ENCODE measurements at places on chromosomes 7 and 10.

GRCh38 chr10:43853369-43853768 is 204.7 kb upstream of the ZNF32 start:
- DNase-seq, result no peak

DNA sequence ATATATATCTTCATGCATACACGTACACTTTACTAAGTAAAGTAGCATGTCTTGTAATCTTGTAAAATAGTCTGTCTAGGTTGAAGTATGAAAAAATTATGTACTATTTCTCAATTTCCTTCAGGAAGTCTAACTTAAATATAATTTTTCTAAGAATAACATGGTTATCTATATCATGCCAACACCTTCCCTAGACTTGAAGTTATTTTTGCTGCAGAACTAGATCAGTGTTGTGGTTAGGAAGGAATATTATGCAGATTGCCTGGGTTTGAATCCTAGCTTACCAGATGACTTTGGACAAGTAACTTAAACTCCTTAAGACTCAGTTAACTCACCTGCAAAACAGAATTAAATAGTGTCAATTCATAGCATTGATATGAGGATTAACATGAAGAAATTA is 142.2 kb upstream of the SEMA3A start:
- no peak for DNase-seq

GRCh38 chr7:129605960-129606614 is 5.4 kb upstream of the NRF1 start:
- DNase-seq, result no peak

DNA sequence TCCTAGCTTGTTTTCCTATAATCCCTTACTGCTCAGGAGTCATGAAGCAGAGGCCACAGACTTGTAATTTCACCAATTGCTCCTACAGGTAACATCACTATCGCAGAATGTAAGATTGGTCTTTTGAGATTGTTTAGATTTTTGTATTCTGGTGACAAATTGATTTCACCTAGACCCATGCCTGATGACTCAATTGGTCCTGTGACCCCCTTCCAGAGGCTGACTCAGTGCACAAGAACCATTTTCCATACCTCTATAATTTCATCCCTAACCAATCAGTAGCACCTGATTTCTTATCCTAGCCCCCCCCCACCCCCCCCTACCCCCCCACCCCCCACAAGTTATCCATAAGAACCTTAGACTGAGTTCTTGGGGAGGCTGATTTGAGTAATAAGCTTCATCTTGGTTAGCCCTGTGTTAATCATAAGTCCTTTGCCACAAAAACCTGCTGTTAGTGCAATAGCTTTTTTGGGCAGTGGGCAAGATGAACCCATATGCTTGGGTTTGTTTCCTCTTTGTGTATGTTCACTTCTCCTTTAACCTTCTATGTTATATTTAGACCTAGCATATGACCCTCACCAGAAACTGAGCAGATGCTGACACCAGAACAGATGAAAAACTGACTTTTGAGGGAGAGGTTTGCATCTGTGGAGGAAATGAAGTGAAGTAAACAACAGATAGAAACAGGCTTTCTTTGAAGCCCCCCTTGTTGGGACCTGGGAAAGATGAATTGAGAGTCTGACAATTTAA is 187.1 kb downstream of the KIF20B start:
- DNase-seq, result no peak

DNA sequence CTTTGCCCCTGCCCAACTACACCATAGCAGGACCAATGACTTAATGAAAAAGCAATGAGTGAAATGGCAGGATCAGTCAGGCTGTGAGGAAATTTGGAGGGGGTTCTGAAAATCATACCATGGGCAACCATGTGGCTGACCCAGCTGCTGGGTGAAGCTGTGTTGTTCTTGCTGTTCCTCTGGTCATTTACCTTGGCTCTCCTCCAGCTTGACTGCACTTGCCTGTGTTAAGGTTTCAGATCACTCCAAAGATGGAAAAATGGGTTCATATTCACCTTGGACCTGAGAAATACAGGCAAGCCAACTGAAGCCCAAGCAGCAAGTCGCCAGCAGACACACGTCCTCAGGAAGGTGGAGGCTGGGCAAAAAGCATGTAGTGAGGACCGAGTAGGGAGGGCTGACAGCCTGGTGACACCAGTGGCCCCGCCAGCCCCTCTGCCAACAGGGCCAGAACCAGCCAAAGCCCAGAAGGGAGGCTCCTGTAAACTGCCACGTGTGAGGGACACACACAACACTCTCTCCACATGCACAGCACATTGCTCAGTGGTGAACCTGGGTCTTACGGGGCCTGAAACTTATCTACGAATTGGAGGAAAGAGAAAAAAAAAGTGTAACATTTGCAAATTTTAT is 40.1 kb downstream of the PARP12 start:
- no peak for DNase-seq

GRCh38 chr10:103969857-103970627 is 3.1 kb downstream of the SLK start:
- DNase-seq, result no peak

DNA sequence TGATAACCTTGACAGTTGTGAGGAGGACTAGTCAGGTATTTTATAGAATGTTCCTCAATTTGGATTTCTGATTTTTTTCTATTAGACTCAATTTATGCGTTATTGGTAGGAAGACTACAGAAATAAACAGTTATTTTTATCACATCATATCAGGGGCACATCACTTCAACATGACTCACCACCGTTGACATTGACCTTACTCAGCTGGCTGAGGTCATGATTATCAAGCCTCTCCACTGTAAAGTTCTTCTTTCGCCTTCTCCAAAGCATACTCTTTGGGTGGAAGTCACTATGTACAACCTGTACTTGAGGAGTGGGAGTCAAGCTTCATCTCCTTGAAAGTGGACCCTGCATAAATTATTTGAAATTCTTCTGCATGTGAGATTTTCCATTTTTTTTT is 194.3 kb upstream of the IGFBP3 start:
- no peak for DNase-seq

GRCh38 chr7:105943486-105943885 is 19.6 kb upstream of the CDHR3 start:
- no peak for DNase-seq

- DNase-seq, result no peak
Measured at GRCh38 chr10:16756561-16757221, 60.5 kb downstream of the RSU1 start.

DNA sequence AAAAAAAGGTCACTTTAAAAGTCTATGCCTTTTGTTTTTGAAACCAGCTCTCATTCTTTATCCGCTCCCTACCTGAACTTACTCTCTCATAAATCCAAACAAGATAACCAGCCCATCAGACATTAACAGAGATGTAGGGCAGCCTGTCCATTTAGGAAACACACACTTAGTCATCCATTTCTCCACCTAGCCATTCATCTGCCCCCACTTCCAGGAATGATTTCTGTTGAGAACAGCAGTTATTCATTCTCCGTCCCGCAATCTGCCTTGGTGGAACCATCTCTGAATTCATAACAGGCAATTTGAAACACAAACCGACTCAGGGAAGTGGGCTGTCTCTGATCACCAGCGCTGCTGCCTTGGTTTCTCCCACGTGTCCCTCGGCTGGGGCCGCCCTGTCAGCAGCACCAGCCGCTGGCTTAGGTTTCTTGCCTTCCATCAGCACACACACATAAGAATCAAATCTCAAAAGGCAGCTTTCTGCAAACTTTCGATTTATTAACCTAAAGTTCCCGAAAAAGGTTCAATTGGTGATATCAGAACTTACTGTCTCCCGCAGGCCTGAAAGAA is 528.2 kb upstream of the NRP1 start:
- DNase-seq, result no peak

- DNase-seq, result no peak
Measured at GRCh38 chr7:25968205-25968993, 183.6 kb upstream of the NFE2L3 start.

DNA sequence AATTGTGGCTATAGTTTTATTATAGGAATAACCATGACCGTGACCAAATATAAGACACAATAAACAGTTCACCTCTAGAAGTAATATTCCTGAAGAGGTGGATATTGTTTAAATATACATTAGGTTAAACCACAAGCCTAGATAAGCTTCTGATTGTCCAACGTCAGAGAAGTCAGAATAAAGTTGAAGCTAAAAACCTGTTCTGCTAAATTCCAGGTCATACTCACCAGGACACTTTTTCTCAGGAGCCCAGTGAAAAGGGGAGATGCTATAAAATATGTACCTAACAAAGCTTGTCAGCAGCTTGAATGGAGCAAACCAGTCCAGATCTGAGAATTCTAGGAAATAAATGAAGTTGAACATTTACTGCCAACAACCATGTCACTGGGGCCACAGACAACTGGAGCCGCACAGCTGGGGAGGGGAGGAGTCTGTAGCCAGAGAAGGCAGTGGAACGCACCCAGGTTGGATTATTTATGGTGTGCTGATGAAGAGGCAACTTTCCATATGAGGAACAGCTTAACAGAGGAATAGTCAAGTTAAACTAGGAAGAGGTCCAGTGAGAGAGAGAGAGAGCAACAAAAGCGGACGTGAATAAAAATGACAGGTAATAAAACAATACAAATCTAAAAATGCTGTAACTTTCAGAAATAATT is 191.1 kb downstream of the ZNF438 start:
- DNase-seq, result no peak

DNA sequence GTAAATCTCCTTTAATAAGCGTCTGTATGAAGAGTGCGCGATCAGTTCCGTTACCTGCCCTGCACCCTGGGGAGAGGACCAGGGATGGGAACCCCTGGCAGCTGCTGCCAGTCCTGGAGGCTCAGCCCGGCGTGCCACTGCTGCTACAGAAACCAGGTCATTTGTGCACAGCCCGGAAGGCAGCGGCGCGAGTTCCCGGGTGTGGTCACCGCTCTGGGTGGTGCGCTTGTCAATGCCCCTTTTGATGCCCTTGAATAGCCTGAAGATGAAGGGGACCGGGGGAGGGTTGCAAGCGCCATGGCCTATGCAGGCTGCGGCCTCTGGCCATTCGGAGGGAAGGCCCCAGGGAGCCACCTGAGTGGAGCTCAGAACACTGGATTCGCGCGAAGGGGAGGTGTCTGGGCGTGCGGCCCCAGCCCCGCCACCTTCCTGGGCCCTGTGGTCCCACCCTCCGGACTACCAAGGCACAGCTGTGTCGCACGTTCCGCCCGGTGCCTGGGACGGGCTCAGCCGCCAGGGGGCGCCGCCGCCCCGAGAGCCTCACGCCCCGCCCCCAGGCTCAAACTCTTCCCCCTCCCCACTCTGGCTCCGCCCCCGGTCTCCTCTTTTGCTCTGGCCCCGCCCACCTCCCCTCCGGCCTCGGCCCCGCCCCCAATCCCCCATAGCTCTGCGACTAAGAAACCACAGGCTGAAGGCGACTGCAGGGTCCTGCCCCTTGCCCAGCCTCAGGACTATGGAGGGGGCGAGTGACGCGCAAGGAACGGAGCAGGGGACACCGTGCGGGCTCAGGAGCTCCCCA is 16.5 kb downstream of the AP5Z1 start:
- DNase-seq, result peak; percentile 69

GRCh38 chr10:13712837-13713581 is 126.2 kb downstream of the PRPF18 start:
- no peak for DNase-seq

GRCh38 chr7:155396661-155397060 is 61.3 kb upstream of the EN2 start:
- DNase-seq, result no peak

DNA sequence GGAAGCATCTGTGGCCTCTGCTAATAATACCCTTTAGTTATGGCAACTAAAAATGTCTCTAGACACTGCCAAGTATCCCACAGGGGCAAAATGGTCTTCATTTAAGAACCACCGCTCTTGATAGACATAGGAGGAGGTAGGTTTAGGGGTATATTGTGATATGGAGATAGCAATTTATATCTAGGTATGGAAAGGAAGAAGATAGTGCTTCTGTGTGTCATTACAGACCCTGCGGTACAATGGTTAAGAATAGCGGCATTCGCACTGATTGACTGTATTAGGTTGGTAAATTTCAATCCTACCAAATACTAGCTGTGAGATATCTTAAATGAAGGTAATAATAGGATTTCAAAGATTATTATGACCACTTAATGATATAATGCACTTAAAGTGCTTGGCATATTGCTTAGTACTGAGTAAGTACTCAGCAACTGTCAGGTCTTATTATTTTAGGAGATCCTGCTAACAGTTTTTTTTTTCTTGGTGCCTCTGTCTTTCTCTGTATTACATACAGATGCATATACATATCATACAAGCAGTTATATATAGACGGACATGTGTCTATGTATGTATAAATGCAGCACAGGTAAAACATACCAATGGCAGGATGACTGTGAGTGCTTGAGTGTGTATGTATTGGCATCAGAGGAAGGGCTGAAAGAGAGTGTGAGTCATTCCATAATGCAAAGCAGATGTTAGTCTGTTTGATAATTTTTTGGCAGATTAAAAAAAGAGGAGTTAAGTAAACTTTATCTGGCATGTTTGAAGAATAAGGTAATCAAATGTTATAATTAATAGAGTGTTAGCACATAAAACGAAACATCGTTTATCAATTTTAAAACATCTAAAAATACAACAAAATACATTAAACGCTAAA is 50.0 kb upstream of the ITGB8 start:
- DNase-seq, result no peak
